ENCODE measurements at places on chromosomes 12 and 14. TPM values are rescaled to one million over a fixed set of nuclear protein-coding genes. Genes with fewer than 3 reads are reported as not detected.

The NELL2 gene
- 0.35 TPM for total RNA-seq

- DNase-seq = no peak
Observed at GRCh38 chr14:67133595-67134441, 55.4 kb upstream of the GARIN2 start.

The TCL1B gene
- total RNA-seq = not detected

DNA sequence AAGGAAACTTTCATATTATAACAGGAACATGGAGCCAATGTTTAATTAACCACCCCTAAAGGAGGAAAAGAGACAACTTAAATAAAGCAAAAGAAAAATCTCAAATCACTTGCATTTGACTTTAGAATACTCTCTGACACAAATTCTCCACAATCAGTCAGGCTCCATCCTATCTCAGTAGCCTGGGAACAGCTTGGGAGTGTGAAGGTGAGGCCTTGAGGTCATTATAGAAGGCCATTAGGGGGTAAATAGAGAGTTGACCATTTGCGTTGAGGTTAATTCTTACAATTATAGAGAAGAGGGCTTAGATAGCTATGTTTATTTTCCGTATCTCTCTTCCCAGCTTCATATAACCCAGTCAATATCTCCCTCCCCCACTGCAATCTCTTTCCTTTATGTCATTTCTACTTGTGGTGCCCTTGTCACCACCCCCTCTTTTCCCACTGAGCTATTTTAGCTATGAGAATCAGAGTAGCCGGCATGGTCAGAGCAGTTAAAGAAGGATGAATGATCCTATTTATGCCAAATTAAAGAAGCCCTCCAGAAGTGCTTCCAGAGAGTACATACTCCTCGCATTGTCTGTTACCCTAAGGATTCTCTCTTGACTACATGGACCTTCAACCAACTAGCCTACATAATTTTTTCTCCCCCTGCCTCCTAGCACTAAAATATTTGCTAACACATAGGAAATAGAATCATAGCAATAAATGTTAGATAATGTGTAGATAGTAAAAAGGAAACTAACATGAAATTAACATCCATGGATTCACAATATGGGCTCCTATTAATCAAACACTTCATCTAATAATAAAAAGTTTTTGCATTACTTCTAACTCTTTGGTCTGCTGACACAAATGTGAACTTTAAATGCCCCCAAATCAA lies 135.2 kb upstream of the KRR1 start:
- no peak for DNase-seq

DNA sequence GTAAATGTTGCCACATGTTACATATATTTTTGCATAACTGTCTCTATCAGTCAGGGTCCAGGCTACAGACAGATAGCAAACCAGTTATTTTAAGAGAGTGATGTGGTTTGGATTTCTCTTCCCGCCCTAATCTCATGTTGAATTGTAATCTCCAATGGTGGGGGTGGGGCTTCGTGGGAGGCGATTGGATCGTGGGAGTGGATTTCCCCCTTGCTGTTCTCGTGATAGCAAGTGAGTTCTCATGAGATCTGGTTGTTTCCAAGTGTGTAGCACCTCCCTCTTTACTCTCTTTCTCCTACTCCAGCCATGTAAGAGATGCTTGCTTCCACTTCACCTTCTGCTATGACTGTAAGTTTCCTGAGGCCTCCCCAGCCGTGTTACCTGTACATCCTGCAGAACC lies 704.2 kb upstream of the TBX3 start:
- no peak for DNase-seq

DNA sequence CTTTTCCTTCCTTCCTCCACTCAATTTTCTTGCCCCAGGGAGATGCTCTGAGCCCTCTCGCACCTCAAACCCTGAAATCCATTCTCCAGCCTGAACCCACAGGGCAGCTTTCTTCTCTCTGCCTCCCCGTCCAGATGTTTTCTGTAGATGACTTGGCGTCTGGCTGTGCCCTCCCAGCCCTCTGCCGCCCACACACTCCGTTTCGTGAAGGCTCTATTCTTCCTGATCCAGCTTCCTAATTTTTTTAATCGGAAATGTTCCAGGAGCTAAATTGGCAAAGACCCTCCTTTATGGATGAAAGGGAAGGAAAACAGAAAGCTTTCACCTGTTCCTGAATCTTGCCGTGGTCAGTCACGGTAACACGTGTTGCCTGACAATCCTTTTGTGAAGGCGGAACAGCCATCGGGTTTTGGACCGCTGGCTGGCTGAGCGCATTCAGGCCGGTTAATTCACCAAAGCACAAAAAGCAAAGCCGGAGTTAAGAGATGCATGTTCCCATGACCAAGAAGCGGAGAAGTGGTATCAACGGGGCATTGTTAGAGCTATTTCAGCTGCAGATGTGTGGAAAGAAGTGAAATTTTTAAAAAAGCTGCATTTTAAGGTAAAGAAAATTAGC lies 70.2 kb upstream of the FBRSL1 start:
- no peak for DNase-seq

The TEX22 gene
- 0.15 TPM for total RNA-seq

GRCh38 chr12:102427543-102427941 lies 52.8 kb downstream of the IGF1 start:
- no peak for DNase-seq

The EXD2 gene
- 30.5 TPM for total RNA-seq

DNA sequence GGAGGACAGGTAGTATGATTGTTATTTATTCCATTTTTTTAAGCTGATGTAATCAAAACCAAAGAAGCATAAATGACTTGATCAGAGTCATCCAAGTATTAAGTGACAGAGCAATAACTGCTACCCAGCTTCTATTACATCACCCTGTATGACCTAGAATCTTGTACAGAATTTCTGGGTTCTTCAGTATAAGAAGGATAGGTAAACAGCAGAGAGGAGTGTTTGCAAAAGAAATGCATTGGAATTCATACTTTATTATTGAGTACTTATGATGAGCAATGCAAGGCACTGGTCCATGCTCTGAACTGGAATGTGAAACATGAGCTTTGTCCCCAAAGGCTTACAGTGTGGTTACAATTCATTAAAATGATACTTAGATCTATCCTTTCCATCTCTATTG lies 916.8 kb downstream of the DIO2 start:
- no peak for DNase-seq

GRCh38 chr14:30600922-30601918 lies 20.9 kb upstream of the SCFD1 start:
- no peak for DNase-seq

The USP30 gene
- 8.2 TPM for total RNA-seq

GRCh38 chr14:73324533-73324932 lies 87.2 kb downstream of the PAPLN start:
- no peak for DNase-seq

The PLEKHA5 gene
- total RNA-seq = 11.7 TPM

GRCh38 chr12:113297621-113298471 lies 37.1 kb downstream of the SLC8B1 start:
- no peak for DNase-seq

- DNase-seq = no peak
Observed at GRCh38 chr14:92563765-92564285, 50.2 kb downstream of the RIN3 start.

The AMN gene
- total RNA-seq = 0.05 TPM

The OASL gene
- total RNA-seq = 2.4 TPM

DNA sequence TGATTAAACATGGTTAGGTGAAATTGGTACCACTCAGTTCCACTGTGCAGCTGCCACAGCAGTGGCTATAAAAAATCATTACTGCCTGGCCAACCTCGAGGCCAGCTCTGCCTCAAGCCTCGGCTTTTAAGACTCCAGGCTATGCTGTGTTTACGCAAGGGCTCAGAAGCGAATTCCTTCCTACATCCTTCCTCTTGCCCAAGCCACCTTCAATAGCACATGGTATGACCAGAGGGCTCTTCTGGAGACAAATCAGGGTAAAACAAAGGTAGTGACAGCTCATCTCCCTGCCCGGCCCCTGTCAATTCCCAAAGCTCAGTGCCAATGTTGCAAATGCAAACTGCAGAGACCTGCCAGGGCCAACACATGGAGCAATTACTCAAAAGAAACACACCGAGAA lies 31.9 kb downstream of the NUAK1 start:
- no peak for DNase-seq

DNA sequence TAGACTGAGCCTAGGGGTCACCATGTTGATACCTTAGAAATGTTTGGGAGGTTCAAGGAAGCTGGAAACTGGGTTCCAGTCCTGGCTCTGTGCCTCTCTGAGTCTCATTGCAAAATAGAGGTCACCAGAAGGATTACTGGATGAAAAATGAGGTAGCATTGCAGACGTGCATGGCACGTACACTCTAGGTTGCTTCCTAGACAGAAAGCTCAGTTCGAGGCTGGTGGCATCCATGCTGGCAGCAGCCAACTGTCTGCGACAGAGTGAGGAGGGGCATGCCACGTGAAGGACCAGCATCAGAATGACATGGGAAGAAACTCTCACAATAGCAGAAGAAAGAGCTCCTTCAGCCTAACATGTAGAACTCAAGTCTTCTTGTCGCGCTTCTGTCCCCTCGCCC lies 4.6 kb upstream of the CYP46A1 start:
- no peak for DNase-seq

DNA sequence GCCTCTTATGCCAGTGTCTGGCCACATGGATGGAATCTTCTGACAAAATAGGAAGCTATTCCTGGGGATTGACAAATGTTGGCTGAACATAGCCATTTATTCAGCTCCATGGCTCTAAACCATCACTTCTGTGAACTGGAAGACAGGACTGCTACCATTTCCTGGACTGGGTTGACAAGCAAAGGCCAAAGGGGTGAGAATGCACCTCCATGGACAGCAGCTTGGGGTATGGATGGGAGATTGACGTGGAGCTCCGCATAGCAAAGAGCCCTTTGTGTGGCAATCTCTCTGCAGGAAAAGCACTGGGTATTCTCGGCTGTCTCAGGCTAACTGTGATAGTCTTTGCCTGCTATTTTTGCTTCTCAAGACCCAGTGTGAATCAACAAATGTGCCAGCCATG lies 223.0 kb upstream of the EGLN3 start:
- no peak for DNase-seq

The FAM90A1 gene
- total RNA-seq = not detected

DNA sequence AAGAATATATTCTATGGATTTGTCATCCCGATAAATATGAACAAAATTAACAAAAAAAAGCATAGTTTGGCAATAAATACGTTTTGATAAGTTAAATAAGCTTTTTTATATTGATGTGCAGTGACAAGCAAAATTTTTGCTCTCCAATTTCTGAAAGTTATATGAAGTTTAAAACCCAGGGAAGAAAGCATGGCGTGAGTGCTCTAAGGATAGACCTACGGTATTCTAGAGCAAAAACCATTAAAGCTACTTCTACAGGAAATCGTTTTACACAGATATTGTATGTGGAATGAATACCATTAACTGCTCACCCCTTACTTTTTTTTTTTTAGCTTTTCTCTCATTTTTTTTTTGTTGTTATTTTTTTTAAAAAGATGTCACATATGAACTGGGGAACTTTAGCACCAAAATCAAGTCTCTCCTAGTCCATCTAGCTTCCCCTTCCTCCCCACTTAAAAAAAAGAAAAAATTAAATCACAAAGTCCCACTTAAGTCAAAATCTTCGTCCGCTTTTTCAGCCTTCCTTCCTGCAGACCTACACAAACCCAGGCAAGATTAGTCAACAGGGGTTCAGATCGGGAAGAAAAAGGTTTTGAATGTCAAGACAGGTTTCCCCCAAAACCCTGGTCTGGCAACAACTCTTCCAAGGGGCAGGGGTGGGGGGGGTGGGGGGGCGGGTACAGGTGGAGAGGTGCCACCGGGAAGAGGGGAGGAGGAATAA lies 4.4 kb downstream of the ZFP36L1 start:
- no peak for DNase-seq

The TMTC1 gene
- 1.2 TPM for total RNA-seq

DNA sequence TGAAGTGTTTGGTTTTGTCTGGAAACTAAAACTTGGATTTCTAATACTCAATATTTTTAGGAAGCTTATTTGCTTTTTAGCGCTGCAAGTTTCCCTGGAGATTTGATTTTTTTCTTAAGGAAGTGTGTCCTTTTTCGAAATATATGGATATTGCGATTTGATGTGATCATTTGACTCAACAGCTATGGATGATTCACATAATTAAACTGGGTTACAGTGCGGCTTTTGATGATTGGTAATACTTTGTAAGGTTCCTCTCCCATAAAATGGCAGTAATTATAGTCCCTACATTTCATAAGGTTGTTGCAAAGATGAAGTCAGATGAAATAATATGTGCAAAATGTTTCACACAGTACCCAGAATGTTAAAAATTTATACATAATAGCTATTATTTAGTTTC lies 13.1 kb downstream of the LDHB start:
- DNase-seq = no peak

- no peak for DNase-seq
Observed at GRCh38 chr14:96592591-96593386, 90.6 kb downstream of the PAPOLA start.

The CIT gene
- 14.2 TPM for total RNA-seq

The FAM186B gene
- total RNA-seq = 0.12 TPM

GRCh38 chr14:91350483-91350812 lies 67.2 kb downstream of the CCDC88C start:
- no peak for DNase-seq

DNA sequence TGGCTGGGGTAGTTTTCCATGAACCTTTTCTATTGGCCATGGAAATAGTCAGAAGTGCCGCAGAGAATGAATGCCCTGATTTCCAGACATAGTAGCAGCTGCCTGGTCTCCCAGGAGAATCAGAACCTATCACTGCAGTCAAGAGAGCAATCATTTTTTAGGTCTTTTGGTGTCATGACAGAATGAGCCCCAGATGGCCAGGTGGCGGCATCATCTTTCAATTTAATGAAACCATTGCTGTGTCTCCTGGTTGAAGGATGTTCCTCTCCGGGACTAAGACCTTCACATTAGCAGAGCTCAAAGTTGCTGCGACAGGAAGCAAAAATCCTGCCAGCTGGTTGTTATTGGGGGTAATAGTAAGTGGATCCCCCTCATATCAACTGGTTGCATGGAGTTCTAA lies 18.8 kb downstream of the TNFAIP2 start:
- no peak for DNase-seq

The ZC2HC1C gene
- 0.93 TPM for total RNA-seq

DNA sequence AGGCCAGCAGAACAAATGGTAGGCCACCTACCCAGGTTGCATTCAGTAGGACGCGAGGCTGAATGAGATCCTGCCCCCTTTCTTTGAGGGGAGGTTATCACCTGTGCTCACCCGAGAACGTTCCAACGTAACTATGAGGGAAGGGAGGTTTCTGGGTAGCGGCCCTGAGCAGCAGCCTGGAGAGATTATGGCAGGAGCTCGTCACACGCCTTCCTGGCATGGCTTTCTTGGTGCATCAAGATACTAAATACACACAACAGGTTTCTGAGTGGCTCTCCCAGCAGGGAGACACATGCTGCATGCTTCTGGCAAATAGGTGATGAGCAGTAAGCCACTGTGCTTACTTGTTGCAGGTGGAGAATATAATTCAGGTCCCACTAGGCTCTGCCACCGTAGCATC lies 147.7 kb downstream of the CALM1 start:
- DNase-seq = no peak

The CD9 gene
- 555 TPM for total RNA-seq

GRCh38 chr14:31884776-31885379 lies 192.2 kb upstream of the ARHGAP5 start:
- DNase-seq = no peak

- DNase-seq = no peak
Observed at GRCh38 chr14:105862581-105863239, 336.3 kb downstream of the TMEM121 start.

Measured in glomerular endothelial cell (primary cell).